ENCODE measurements at places on chromosomes 6 and 20.

- DNase-seq: no peak
These were observed 713.0 kb downstream of the EPM2A start for GRCh38 chr6:145022199-145022796.

DNA sequence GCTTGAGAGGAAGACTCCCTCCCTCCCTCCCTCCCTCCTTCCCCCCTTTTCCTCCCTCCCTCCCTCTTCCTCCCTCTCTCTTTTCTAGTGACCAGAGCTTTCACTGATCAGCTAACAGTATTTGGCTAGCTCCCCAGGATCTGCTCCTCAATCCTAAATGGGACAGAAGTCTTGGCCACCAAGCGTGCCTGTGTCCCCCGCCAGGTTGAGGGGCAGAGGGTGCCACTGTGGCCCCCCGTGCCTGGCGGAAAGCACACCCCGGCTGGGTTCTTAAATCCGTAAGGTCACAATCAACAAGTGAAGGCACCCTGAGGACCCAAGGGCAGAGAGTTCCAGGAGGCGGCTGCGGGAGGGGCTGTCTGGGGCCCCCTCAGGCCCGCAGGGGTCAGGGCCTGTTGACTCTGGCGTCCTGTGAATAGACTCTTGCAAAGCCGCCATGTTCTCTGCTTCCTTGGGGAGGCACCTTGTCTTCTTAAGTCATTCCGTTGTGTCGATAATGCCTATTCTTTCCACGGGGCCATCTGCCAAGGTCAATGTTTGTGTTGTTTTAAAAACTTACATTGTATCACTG is 38.9 kb upstream of the STX16 start:
- DNase-seq: no peak

DNA sequence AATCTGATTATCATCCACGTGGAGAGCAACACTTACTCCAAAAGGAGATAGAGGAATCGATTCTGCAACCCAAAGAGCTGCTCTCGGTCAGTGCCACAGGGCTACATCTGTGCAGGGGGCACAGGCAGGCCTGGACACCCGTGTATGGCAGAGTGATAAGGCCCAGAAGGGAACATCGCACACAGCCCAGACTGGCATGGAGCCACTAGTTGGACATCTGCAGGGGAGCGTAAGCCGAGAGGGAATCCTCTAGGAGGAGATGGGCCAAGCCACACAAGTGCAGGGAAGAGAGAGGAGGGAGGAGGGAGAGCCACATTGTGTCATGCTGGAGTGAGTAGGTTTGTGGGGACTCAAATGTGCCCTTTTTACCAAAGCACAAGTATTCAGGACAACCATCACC is 50.4 kb upstream of the ENTPD6 start:
- no peak for DNase-seq

GRCh38 chr6:41691426-41692079 is 43.9 kb downstream of the TFEB start:
- DNase-seq: no peak

- DNase-seq: no peak
These were observed 219 bp downstream of the ISM1 start for GRCh38 chr20:13221313-13221672.

DNA sequence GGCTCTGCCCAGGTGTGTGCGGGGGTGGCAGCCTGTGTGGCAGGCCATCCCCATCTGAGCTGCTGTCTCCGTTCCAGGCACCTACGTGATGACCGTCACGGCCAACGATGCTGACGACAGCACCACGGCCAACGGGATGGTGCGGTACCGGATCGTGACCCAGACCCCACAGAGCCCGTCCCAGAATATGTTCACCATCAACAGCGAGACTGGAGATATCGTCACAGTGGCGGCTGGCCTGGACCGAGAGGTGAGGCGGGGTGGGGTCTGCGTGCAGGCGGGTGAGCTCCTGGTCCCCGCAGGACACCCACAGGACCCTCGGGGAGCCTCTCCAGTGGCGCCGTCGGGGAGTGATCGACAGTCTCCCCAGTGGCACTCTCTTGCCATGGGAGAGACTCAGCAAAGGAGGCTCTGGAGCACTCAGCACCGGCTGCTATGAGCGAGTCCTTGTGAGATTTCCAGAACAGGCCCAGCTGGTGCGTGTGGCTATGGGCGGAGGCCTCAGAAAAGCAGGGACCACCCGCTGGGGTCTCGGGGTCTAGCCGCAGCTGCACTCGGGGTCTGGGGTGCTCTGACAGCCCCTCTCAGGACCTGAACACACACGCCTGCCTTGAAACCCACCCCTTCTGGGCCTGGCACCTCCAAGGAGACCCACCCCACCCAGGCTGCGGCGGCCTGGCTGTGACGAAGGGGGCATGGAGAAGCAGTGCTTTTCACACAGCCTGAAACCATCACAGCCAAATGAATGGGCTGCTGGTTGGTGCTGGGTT is 191.8 kb downstream of the TAF4 start:
- DNase-seq: no peak

DNA sequence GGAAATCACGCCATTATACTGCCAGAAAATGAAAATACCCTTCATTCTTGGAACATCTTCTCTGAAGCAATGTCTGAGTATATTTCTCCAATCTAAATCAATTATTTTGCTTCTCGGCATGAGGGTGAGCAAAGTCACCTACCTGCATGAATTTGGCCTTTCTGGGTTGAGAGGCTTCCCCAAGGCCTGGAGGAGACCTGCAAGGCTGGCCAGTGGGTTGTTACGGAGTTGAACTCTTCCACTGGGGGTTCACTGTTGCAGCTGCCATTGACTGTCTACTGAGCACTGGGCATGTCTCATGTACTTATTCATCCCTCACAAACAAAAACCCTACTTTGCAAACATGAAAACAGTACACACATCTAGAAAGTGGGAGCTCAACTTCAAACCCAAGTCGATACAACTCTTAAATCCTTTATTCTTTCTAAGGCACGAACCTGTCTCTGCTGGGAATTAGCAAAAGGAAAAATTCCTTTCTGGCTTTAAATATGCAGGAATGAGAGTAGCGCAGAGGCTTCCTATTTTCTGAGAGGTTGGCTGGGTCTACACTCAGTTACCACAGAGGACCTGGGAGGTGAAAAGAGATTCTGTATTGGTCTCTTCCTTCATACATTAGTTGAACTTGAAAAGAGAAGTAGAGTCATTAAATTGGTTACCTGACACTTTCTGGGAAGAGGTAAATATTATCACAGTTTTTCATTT is 87.6 kb upstream of the SGK1 start:
- DNase-seq: no peak

DNA sequence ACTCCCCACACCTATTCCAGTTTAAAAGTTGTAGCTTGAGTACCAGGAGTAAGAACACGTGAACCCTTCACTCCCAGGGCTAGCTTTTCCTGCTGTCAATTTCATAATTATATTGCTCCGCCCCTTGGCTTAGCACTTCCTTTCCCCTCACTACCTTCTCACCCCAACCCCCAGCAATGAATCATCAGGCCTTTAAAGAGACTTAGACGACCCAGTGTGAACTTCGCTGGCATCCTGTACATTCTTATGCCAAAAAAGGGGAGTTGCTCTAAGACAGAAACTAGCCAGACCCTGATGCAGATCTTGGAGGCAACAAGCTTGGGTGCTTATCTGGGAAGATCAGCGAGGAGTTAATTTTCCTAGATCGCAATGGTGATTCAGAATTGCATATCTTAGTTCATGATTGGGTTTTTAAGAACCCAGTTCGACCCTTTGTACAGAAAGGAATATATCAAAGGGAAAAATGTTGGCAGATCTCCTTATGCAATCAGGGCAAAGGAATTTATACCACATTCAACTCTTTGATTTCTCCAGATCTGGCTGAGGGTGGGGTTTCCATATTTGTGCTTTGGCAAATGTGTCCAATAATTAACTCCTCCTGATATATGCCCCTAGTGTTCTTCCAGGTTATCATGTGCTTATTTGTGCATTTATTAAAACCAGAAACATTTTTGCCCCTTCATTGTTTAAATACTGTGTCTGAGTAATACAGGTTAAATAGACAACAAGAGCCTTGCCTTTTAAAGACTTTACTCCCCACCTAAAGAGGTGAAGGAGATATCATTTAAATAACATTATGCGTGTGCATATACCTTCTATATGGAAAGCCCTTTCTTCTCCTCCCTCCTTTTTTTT is 8.1 kb upstream of the ATXN1 start:
- DNase-seq: peak; percentile 69

GRCh38 chr6:74764486-74764885 is 441.4 kb downstream of the COL12A1 start:
- no peak for DNase-seq
